ENCODE measurements at places on chromosomes 11 and 22.

DNA sequence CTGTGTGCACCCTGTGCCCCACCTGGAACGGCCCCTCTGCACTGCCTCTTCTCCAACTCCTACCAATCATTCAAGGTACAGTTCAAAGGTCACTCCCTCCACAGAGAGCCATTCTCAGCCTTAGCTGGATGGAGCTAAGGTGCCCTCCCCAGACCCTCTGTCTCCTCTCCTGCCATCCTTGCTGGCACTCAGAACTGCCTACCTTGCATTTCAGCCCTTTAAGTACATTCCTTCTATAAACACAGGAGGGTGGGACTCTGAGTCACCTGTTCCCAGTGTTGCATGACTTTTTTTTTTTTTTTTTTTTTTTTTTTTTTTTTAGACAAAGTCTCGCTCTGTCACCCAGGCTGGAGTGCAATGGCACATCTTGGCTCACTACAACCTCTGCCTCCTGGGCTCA, 8.6 kb downstream of the TTLL1 start:
- DNase-seq: peak; percentile 65

DNA sequence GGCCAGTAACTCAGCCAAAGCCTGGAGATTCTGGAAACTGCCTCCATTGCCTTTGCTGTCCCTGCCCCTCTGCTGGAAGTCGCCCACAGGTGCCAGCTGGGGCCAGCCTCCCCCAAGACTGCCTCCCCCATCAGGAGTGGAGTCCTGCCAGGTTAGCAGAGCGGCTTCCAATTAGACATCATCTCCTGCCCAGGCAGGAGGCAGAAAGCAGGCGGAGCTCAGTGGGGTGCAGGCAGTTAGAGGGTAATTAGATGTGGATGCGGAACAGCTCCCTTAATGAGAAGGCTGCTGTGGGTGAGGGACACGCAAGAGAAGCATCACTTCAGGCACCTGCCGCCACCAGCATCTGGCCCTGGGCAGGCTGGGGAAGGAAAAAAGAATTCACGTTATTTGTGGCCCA, 90.9 kb upstream of the TP53I11 start:
- DNase-seq: no peak

DNA sequence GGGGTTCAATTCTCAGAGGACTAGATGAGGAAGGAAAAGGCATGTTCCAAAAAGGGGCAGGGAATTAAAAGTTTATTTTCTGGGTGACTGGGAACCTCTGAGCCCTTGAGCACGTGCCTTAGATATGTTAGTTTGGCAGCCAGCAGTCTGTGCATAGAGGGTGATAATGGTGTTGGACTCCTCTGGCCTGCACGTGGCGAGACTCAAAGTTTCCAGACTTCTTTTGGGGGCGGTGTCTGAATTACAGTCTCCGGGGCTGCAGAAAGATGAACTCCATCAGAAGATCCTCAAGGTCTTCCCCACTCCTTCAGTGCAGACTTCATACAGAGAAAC, 861 bp upstream of the ZNRF3 start:
- peak; percentile 49 for DNase-seq

GRCh38 chr11:128738942-128739341, 45.1 kb downstream of the FLI1 start:
- no peak for DNase-seq

DNA sequence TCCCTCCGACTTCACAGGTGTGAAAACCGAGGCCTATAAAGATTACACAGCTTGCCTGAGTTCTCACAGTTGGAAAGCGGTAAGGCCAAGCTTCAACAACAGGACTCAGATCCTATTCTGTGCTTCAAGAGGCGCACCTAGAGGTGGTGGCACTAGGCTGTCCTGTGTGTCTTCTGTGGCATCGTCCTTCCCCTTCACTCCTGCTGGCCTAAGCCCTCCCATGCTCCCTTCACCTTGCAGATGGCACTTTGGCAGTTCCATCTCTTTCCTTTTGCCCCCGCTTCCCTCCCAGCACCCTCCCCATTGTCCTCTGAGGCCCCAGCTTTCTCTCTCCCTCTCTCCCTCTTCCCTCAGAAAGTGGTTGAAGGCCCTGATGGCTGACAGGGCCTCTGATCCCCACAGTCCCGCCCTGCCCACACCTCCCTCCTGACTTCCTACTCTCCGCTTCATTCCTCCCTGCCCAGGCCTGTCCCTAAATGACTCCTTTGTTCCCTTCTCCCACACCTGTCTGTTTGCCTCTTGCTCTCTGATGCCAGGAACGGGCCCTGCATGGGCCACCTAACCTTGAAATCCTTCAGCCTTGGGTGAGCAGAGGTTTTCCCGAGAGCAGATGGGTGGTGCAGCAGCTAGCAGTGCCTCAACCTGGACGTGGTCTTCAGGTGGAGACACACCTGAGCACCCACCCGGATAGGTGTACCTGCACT, 5.8 kb downstream of the TRIM29 start:
- DNase-seq: no peak

GRCh38 chr11:8810540-8811301, 100.3 kb upstream of the AKIP1 start:
- DNase-seq: peak; percentile 83

GRCh38 chr11:34052608-34053160, 1.2 kb downstream of the CAPRIN1 start:
- DNase-seq: peak; percentile 37

- DNase-seq: peak; percentile 76
Measured at GRCh38 chr22:23675502-23676415, 15.1 kb upstream of the RGL4 start.

- DNase-seq: no peak
Measured at GRCh38 chr11:69566001-69566400, 75.0 kb upstream of the CCND1 start.

- DNase-seq: no peak
Measured at GRCh38 chr11:75301601-75302345, 49.7 kb downstream of the ARRB1 start.

- DNase-seq: no peak
Measured at GRCh38 chr22:45341498-45341897, 31.8 kb downstream of the FAM118A start.

GRCh38 chr11:47148903-47149531, 27.7 kb downstream of the ARFGAP2 start:
- no peak for DNase-seq

DNA sequence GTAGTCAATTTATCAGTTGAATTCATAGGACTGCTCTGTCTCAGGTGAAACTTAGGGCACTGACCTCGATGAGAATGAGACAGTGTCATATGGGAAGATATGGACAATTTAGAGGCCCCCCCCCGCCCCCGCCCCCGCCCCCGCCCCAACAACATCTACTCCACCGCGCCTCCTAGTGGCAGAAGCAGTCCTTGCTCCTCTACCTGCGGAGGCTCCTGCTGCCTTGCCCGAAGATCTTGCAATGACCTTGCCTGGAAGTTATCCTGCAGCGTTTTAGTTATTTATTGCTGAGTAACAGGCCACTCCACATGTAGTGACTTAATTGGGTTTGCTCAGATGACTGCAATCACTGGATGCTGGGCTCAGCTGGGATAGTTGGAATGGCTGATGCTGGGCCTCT, 15.2 kb downstream of the SERPINH1 start:
- DNase-seq: peak; percentile 47

DNA sequence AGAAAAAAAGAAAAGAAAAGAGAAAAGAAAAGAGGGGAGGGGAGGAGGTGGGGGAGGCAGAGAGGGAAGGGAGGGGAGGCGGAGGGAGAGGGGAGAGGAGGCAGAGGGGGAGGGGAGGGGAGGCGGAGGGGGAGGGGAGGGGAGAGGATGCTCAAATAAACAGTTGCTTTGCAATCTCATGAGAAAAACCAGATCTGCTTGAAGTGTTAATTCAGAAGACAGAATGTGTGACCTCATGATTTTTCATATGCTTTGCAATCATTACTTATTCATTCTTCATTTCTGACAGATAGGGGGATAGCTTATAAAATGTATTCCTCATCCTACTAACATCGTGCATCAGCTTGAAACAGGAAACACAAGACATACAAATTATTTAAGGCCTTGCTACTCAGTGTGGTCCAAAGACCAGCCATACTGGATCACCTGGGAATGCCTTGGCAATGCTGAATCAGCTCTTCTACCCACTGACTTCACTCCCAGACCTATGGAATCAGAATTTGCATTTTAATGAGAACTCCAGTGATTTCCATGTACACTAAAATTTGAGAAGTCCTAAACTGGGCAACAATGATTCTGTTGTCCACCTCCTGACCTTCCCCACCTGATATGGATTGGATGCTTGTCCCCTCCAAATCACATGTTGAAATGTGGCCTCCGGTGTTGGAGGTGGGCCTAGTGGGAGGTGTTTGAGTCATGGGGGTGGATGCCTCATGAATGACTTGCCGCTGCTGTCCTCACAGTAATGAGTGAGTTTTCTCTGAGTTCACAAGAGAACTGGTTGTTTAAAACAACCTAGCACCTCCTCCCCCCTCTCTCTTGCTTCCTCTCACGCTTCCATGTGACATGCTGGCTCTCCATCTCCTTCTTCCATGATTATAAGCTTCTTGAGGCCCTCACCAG, 69.2 kb downstream of the CCDC34 start:
- peak; percentile 77 for DNase-seq

DNA sequence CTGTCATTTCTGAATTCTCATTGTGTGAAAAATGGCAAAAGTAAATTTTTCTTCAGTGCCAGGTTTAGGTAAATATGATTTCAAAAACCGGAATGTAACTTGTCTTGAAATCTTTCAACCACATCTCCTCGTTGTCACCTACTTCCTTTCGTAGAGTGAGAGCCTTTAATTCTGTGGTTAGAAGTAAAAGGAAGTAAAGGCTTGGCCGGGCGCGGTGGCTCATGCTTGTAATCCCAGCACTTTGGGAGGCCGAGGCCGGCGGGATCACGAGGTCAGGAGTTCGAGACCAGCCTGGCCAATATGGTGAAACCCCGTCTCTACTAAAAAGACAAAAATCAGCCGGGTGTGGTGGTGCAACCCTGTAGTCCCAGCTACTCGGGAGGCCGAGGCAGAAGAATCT, 29.8 kb downstream of the SGSM3 start:
- DNase-seq: no peak

DNA sequence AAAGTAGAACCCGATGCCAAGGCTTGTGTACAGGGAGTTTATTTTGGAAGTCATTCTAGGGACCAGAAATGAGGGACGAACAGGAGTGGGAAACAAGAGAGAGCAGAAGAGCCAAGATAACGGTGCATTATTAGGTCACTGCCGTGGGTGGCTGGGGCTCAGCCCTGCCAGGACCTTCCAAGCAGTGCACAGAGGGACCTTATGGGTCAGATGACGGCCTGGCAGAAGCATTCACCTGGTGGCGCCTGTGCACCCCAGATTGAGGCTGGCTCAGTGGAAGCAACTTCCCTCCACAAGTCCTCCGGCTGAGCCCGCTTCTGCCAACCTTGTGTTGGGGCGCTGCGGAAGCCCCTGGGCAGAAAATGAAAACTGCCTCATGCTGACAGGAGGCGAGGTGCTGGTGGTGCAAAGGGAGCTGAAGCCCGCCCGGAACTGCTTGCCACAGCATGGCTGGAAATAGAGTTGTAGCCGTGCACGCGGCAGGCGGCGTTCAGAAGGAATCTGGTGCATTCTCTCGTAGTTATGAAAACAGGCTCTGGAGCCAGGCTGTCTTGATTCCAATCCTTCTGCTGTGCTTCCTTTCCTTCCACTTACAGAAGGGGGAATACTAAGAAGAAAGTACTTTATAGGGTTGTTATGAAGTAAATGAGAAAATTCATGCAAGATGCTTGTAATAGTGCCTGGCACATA, 22.2 kb upstream of the TP53I11 start:
- no peak for DNase-seq

DNA sequence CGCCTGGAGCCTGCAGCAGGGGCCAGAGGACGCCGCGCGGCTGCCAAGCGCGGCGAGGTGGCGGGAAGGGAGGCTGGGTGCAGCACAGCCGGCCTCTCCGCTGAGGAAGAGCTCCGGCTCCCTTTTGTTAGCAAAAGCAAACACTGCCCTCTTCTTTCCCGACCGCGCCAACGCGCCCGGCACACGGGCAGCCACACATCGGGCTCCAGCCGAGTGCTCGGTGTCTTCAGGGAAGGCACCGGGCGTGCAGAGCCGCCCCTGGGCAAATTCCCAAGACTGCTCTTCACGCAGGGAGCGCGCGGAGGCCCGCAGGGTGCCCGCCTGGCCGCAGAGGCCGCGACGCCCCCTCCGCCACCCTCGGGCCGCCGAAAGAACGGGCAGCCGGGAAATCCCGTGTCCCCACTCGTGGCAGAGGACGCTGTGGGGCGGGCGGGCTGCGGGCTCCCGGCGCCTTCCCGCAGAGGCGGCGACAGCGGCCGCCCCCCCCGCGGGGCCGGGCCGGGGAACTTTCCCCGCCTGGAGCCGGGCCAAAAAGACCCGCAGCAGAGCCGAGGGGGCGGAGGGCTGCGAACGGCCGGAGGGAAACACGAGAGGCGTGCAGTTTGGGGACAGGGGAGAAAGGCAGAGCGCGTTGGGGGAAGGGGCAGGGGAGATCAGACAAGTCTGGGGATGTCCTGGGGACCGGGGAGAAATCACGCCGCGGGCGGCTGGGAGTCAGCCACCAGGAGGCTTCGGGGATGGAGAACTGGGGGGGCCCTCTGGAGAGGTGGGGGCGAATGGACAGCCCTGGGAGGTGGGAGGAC, 931 bp downstream of the CADM1 start:
- DNase-seq: peak; percentile 0

Measured in ELR (cell line).